Stimulated activated CD4-positive, alpha-beta T cell treated with anti-CD3 and anti-CD28 coated beads, Interleukin-2, amount 100 ng/mL, for 48 hours (primary cell): ENCODE measurements at places on chromosomes 7 and 10.

DNA sequence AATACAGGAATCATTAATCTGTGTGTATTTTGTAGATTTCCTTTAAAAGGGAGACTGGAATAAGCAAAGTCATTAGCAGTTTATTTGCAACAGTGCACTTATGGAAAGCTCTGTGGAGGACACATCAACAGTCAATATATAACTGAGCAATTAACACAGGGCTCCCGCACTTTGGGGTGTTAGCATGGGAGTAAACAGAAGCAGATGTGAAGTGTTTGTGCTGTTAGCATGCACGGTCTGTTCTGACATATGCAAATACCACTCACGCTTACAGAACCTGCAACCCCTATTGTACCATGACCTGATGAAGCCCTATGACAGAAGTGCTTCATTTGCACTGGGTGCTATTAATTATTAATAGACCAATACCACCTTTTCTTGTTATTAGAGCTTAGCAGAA, 118.9 kb downstream of the PPP1R3A start:
- no peak for DNase-seq

DNA sequence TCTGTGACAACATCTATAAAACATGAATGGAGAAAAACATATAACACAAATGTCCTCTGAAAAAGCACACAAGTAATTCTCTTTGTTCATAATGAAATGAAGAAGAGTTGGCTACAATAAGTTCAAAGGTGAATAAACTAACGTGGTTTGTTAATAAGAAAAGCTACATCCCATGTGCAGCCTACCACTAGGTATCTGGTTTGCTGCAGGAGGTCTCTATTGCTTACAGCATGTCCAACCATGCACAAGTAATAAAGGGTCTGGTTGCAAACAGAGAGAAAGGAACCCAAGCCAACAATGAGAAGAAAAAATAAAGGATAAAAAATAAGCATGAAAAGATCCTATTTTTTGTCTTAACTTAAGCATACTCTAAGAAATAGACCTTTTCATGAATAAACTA, 139.2 kb downstream of the CHCHD3 start:
- DNase-seq: no peak

DNA sequence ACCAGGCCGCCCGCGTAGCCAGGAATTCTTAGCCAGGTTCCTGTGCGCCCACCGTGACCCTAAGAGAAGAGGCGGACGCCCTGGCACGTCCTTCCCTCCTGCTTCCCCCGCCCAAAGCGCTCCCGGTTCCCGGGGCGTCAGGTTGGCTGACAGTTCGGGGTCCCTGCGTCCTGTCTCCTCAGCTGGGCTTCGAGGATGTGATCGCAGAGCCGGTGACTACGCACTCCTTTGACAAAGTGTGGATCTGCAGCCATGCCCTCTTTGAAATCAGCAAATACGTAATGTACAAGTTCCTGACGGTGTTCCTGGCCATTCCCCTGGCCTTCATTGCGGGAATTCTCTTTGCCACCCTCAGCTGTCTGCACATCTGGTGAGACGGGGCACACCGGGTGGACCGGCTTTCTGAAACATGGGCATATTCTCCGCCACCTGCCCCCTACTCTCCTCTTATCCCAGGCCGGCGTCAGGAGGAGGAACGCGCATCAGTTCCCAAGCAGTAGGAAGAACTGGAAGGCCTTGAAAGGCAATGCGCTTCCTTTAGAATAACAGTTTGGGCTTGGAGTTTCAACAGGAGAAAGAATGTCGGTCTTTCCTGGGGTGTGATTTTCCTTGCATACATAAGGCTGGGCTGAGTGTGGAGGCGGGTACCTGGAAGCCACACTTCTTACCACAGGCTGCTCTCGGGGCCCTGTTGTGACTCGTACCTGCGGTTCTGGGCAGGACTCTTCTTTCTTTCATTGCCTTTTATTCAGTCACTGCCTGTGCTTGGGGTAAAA, 728 bp downstream of the CAV2 start:
- no peak for DNase-seq

DNA sequence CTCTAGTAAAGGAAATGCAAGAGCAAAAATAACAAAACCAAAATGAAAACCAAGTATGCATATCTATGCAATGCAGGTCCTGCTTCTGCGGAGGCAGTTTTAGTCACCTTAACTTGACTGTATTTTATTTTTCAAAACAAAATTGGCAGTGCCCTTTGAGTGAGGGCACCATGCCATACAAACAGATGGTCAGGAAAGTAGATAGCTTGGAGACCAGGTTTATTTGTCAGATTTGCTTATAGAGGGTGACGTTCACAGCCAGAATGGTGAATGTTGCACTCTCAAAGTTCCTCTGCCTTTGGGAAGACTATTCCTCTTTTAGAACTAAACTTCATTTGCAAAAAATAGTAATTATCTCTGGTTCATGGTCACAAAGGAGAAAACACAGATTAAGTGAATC, 801.9 kb downstream of the ANKRD7 start:
- no peak for DNase-seq

DNA sequence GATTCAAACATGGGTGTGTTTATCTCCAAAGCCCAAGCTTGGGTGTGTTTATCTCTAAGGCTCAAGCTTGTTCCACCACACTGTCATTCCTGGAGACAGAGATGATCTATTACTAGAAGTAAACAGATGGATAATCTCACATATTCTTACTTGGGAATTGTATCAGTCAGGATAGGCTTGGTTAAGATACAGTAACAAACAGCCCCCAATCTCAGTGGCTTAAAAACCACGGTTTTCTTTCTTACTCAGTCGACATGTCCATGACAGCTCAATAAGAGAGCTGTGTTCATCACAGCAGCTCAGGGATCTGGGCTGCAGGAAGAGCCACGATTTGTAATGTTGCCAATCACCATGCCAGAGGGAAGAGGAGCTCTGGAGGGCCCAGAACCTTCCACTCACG, 38.5 kb upstream of the LOXL4 start:
- no peak for DNase-seq

GRCh38 chr7:42065942-42066341, 171.1 kb downstream of the GLI3 start:
- no peak for DNase-seq

DNA sequence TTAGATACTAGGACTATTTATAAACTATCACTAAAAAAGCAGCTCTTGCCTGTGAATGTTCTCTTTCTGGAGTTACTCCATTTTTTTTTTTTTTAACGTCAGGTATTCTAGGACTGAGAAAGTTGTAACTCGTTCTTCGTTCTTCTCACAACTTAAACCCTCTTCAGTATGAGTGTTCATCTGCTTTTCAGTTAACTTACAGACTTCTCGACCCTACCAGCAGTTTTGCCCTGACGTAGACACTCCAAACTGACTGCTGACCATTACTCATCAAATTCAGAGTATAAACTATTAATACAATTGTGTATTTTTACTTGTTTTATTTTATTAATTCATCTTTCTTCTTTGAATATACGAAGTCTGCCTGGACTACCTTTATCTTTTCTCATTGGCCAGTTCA, 353.1 kb downstream of the GPR37 start:
- no peak for DNase-seq

DNA sequence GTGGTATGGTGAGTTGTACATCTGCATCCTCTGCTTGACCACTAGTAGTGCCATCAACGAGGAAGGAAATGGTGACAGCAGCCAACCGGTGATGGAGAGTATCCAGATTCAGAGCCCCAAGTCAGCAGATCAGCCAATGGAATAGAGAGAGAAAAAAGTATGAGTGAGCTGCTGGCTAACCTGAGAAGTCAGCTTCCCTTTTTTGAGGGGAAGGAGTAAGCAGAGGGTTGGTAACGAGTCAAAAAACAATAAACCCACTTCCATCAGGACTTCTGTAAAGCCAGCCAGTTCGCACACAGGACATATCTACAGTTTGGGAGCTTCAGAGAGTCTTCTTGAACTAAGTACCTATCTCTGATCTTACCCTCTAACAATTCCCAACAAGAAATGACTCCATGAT, 8.9 kb downstream of the SLC25A28 start:
- DNase-seq: no peak

DNA sequence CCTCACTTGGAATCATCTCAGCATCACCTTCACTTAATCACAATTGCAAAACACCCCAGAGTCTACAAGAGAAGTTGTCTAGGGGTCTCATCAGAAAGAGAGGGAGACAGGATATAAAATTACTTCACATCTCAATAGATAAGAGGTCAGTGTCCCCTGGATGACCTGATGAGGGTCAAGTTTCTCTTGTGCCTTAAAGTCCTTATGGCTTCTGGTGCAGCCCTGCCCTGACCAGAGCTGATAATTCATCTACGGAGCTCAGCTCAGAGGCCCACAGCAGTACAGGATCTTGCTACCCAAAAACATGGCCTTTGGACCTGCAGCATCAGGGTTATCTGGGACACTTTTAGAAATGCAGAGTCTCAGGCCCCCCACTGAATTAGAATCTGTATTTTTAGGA, 111.1 kb upstream of the GLI3 start:
- no peak for DNase-seq

DNA sequence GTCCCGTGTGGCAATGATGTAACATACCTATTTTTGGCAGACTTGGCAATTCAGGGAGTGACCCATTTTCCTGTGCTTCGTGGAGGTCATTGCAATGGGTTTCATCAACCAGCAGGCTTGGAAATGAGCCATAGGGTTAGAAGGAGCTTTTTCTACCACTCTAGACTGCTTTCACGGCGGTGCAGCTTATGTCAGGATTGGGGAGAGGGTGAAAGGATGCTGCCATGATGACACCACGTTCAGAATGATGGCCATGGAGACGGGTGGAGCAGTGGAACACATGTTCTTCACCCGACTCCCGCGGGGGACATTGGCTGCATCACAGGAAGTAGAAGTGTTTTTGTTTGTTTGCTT, 220.2 kb downstream of the EMX2 start:
- no peak for DNase-seq

DNA sequence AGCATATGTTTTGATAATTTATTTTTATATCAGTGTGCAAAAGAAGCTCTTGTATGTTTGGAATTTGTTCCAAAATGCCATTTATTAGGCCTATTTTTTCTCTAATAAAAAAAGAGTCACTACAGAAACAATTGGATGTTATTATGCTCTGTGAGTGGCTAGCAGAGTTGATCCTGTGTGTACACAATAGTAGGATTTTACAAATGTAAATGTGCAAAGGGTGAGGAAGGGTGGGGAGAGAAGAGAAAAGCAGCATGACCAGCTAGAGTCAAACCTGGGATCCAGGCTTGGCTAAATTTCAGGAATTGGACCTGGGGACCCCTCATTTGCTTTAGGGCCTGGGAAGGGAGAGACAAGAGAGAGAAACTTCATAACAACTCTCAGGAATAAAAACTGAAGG, 32.5 kb downstream of the SEMA3A start:
- DNase-seq: no peak

DNA sequence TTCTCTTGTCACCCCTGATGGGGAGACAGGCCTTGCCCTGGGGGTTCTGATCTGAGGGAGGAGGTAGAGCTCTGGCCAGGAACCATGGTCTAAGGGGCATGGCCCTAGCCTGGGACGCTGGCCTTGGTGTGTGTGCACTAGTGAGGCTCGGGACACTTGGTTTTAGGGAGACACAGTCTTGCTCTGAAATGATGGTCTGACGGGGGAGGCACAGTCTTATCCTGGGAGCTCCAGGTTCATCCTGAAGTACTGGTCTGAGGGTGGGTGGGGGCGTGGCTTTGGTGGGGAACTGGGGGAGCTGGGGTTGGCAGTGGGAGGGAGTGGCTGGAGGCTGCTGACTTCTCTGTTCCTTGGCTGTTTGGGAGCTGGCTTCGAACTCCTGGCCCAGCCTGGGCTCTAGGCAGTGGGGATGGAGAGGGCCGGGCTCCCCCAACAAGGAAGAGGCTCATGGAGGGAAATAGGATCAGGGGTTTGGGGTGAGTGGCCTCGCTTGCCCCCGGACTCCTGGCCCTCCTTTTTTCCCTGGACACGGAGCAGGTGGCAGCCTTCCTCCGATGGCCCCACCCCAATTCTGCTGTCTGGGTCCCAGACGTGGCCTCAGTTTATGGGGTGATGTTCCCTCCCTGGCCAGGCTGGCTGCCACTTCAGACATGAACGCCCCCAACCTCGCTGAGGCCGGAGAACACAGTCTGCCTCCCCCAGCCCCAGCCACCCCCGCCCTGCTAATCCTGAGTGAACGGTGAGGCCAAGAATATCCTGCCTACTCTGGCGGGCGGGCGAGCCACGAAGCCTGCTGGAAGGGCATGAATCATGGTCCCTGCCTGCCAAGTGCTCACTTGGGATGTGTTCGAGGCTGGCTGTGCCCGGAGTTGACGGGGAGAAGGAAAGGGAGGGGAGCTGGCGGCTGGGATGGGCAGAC, 43.5 kb downstream of the TMEM270 start:
- DNase-seq: no peak

- DNase-seq: no peak
Measured at GRCh38 chr7:46153951-46154787, 233.1 kb upstream of the IGFBP3 start.

DNA sequence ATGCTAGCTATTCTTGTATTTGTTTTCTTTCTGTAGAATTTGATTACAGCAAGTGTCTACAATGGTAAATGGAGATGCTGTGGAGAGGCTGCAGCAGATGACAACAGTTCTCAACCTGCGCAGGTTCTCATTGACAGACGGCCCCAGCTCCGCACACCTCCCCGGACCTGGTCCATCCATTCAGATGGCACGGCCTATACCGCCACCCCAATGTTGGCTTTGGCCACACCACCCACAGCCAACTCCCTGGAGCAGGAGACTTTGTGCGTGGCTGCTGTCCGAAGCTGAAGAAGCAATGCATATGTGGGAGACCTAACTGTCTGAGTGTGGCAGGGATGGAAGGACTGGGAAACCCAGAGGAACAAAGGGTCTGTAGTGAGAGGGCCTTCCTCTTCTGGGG, 116.4 kb upstream of the TCERG1L start:
- DNase-seq: no peak

- DNase-seq: no peak
Measured at GRCh38 chr7:42452356-42452755, 215.3 kb upstream of the GLI3 start.

DNA sequence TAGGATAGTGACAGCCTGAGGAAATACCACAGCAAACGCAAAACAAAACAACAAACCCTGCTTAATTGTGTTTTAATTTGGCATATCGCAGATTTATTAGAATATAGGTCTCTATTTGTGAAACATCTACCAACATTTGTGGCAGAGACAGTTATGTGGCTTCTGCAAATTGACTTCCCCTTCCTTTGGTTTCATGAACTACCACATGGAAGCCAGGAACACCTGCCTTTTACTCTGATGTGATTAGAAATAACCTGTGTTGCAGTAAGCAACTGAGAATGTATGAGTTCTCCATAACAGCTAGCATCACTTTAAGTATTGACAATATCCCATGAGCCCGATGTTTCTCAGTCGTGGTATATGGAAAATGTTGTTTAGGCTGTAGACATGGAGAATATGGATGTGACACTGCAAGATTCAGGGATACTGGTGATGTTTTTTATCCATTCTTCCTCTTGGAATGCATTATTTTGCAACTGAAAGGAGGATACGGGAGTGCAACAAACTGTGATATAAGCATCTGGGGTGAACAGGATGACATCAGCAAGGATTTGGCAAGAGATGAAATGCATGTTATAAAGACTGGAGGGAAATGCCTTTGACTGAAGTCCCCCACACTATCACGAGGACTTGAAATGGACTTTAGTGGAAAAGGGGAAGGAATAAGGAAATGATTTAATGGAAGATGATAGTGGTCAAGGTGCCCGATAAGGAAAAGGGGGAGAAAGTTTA, 95.9 kb downstream of the CUBN start:
- no peak for DNase-seq

GRCh38 chr7:10122551-10123100, 851.0 kb upstream of the PHF14 start:
- DNase-seq: no peak
